ENCODE measurements at places on chromosomes 5 and 9.

- no peak overlapping the region for H3K4me3 ChIP-seq
- H3K4me1 ChIP-seq, result no peaks in the 10 kb centered on the region
Observed at GRCh38 chr5:83764101-83764500, 43.4 kb upstream of the HAPLN1 start.

DNA sequence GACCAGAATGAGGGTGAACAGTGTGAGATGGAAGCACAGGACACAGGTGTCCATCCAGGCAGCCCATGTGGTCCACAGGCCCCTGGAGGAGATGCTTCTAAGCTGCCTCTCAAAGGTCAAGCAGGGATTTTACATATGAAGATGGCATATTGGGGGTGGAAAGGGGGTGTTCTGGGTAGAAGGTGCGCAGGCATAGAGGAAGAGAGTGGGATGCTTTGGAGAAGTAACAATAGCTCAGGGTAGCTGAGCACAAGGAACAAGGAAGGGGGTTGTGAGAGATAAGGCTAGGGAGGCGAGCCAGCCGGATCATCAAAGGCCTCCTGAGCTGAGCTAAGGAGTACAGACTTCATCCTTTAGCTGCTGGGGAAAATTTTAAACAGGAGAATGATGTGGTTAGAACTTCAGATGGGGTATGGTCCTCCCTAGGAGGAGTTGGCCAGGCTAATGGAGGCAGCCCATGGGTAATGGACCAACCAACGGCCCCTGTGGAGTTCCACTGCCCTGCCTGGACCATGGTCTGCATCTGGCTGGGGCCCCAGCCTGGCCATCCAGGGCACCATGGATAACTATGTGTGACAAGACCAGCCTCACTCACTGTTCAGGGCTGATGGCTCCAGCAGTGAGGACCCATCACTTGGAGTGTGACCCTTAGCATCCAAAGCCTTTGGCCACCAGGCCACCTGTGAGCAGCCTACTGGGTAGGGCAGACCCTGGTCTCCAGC is 86.8 kb upstream of the TBC1D2 start:
- no peak overlapping the region for H3K4me3 ChIP-seq
- no peak for DNase-seq
- no peak overlapping the region for H3K27ac ChIP-seq
- H3K36me3 ChIP-seq, result no peaks in the 10 kb centered on the region
- H3K27me3 ChIP-seq, result peaks cover 30% of the 10 kb centered on the region

- DNase-seq, result peak; percentile 49
- H3K27me3 ChIP-seq, result no peaks in the 10 kb centered on the region
- H3K4me1 ChIP-seq, result peaks cover 46% of the 10 kb centered on the region
- H3K4me3 ChIP-seq, result no peak overlapping the region
- H3K27ac ChIP-seq, result peak overlapping the region; percentile 71
Observed at GRCh38 chr5:157366741-157367674, 93.0 kb upstream of the NIPAL4 start.

DNA sequence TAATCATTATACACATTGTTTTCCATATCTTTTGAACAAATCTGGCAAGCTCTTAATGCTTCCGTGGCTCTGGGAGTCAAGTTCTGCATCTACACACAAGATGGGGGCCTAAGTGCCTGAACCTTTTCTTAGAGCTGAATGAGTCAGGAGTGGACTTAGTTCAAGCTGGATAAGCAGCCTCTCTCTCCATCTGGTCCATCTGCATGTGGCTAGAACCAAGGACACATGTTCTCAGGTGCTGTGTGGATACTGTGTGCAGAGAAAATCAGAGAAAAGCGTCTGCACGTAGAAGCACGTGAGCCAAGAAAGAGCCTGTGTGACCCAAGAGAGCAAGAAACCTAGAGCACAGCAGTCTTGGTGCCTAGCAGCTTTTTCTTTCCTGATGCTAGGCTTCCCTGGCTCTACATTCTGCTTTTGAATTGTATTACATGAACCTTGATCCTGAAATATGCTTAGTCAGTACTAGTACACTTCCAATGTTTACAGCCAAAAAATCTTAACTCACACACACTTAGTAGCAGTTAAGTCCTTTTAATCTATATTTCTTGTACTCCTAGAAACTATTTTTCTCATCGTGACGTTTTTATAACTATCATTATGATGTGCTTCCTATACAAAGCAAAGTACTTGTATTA is 1798.9 kb downstream of the MAT2B start:
- H3K36me3 ChIP-seq, result no peaks in the 10 kb centered on the region
- H3K27ac ChIP-seq, result no peak overlapping the region
- no peak overlapping the region for H3K4me3 ChIP-seq
- DNase-seq, result no peak

DNA sequence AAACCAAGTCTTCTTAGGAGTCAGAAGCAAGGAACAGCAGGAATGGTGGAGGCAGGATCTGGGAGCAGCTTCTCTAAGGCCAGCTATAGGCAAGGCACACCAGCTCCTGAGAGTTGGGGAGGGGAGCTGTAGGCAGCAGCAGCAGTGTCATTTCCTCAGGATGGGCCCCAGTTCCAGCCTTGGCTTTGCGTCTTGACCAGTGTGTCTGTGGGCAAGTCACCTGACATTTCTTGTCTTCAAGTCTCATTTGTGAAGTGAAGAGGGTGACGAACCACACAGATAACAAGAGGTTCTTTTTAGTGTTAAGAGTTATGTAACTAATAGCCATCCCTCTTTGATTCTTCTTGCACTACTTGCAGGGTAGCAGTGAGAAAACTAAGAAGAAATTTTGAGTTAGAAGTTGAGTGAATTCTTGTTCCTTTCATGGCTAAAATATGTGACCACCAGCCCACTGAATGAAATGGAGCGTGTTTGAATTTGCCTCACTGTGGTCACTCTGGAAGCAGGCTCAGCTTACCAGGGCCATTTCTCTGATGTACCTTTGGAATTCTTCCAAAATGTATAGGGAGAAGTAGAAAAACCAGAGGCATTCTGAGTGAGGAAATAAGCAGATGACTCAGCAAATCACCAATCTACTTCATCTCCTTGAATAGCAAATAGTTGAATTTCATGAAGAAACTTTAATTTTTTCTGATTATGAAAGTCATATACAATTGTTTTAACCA is 42.4 kb downstream of the RHOBTB3 start:
- no peak overlapping the region for H3K4me3 ChIP-seq
- H3K27ac ChIP-seq, result no peak overlapping the region
- H3K27me3 ChIP-seq, result no peaks in the 10 kb centered on the region
- H3K4me1 ChIP-seq, result peaks cover 33% of the 10 kb centered on the region

DNA sequence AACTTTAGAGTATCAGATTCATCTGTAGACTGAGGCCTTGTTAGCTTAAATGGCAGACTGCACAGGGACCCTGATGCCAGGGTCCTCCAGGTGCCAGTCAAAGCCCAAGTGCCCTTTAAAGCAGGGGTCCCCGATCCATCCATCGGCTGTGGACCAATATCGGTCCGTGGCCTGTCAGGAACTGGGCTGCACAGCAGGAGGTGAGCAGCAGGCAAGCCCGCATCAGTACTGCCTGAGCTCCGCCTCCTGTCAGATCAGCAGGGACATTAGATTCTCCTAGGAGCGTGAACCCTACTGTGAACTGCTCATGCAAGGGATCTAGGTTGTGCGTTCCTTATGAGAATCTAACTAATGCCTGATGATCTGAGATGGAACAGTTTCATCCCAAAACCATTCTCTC is 403.4 kb downstream of the RAB3C start:
- no peaks in the 10 kb centered on the region for H3K27me3 ChIP-seq
- peaks cover 69% of the 10 kb centered on the region for H3K36me3 ChIP-seq
- no peak overlapping the region for H3K4me3 ChIP-seq
- H3K4me1 ChIP-seq, result peaks cover 24% of the 10 kb centered on the region
- peak overlapping the region; percentile 61 for H3K27ac ChIP-seq
- DNase-seq, result no peak

DNA sequence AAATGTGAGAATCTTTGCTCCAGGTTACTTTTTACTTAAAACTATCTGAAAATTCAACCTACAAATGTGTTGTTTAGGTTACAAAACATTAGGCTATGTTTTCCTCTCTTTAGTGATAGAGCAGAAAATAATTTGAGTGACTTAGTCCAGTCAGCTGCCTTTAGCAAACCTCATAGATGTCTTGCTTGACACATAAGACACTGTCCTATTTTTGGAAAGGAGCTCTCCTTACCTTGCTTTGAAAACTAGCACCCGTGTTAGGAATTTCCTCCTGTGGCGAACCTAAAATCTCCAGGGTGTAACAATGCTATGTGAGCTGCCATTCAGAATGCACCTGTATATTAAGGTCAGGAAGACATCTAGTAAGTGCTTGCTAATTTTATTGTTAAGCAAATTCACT is 221.2 kb upstream of the CD180 start:
- H3K4me3 ChIP-seq, result no peak overlapping the region
- H3K27me3 ChIP-seq, result no peaks in the 10 kb centered on the region
- DNase-seq, result no peak
- peak overlapping the region; percentile 48 for H3K27ac ChIP-seq

DNA sequence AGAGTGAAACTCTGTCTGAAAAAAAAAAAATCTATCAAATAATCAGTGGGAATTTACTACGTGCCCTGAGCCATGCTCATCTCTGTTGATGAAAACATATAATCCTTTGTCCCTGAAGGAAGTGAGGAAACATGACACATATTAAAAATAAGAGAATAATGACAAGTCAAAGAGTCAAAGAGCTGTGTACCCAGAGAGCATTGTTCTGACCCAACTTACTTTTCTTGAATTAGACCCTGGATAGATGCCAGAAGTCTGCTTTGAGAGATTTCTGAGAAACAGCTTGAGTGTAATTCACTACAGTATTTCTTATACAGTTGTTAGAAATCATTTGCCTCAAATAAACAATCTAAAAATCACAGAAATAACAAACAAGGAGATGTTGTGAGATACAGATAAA is 490.0 kb upstream of the PIK3R1 start:
- DNase-seq, result no peak
- no peak overlapping the region for H3K4me3 ChIP-seq
- no peak overlapping the region for H3K27ac ChIP-seq

DNA sequence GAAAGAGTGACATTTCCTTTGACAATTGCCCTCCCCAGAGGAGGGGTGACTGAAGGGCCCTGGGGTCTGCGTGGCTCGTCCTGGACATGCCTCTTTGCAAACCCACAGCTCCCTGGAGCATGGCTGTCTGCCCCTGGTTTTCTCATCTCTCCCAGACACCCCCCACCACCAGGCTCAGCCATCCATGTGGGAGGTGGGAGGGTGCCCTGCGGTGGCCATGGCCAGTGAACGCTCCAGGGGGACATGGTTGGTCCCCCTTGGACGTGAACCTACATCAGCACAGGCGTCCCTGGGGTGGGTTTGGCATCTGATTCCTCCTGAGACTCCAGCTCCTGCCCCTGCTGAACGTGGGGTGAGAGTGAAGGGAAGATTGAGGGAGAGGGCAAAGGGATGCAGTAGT is 67.7 kb upstream of the LMX1B start:
- peaks cover 5% of the 10 kb centered on the region for H3K36me3 ChIP-seq
- H3K27me3 ChIP-seq, result peaks cover 10% of the 10 kb centered on the region
- DNase-seq, result no peak

DNA sequence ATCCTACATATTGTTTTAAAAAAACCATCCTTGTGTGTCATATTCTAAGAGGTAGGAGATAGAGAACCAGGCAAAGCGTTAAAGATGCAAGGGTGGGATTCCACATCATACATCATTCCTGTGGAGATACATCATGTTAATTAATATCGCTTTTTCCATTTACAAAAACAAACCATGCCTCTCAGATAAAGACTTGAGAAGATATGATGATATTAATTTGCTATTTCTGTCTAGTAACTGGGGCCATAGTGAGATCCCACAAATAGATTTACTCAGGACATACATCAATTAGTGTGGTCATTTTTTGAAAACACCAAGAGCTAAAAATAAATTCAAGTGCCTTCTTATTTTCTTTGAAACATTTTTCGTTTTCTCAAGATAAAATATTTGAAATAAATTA is 165.4 kb upstream of the TARS1 start:
- no peaks in the 10 kb centered on the region for H3K36me3 ChIP-seq
- H3K27me3 ChIP-seq, result no peaks in the 10 kb centered on the region
- H3K4me3 ChIP-seq, result no peak overlapping the region
- no peak overlapping the region for H3K27ac ChIP-seq
- H3K4me1 ChIP-seq, result no peaks in the 10 kb centered on the region

DNA sequence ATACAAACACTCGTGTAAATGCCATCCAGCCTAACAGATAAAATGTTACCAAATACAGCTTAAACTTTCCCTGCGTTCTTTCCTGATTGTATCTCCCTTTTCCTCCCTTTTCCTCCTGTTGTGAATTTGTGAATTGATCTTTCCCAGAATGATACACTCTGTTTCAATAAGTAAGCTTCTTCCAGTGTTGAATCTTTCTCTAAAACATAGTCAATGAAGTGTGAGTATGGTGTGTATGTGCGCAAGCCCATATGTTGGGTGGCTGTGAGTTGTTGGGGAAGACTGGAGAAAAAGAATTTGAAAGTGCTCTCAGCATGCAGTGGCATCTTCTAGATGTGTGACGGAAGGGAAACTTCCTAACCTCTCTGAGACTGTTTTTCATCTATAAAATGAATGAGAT is 143.1 kb upstream of the KLF4 start:
- no peaks in the 10 kb centered on the region for H3K36me3 ChIP-seq
- H3K4me3 ChIP-seq, result no peak overlapping the region
- peaks cover 42% of the 10 kb centered on the region for H3K27me3 ChIP-seq

DNA sequence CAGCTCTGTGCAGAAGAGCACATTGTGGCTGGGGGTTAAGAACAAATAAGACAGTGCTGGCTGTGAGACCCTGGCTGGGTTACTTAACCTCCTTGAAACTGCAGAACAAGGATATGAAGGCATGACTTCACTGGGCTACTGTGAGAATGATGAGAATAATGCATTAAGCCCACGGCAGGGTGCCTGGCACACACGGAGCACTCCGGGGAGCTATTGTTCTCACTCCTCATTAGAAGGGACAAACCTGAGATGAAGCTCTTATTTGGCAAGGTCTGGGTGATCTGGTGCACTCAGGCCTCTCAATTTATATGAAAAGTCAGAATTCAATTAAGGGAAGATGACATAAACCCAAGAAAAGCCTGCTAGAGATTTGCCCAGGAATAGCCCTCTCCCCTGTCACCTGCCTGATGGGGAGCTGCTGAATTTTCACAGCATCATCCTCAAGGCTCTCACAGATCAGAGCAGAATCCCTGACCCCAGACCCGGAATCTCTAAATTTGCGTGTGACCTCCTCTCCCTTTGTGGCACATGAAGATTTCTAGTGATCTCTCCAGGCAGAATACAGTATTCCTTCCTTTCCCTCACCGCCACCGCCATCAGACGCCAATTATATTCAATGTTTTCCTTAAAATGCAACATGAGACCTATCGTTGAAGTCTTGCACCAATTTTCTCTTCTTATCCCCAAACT is 102.1 kb downstream of the COL23A1 start:
- peaks cover 12% of the 10 kb centered on the region for H3K36me3 ChIP-seq
- H3K27ac ChIP-seq, result no peak overlapping the region
- peaks cover 42% of the 10 kb centered on the region for H3K4me1 ChIP-seq
- no peak for DNase-seq
- H3K27me3 ChIP-seq, result peaks cover 2% of the 10 kb centered on the region
